ENCODE measurements at places on chromosomes 5 and 9.

DNA sequence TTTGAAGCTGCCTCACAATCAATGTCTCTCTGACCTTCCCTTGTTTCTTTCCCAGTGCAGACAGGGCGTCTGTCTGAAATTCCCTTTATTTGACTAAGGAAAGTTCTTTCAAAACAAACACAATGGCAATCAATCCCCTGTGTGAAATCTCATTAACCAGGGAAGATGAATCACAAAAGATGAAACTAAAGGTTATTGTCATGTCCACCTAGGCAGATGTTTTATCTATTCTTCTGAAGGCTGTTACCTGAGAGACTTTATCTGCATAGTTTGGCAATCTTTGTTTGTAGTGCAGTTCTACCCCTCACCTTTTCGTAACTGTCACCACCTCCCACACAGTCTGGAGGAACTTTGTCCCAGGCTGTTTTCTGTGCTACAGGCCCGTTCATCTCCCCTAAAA lies 217.5 kb upstream of the RIOK2 start:
- no peak for DNase-seq

DNA sequence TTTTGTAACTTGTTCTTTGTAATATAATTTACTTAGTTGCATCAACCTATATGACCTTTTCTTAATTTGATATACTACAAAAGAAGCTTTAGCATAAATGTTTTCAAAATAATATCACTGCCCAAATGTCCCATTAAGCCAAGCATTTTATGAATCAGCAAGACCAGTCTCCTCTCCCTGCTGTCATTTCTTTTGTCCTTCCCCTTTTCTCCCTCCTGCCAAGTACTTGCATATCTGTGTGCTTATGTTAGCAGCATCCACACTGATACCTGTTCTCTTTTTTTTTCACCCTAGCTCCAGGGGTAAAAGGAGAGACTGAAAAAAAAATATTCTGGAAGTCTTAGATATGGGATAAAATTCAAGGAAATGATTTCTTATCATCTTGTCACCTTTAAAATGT lies 69.7 kb downstream of the ZSWIM6 start:
- no peak for DNase-seq

- DNase-seq = peak; percentile 24
Observed at GRCh38 chr5:40796487-40796889, 1.7 kb downstream of the PRKAA1 start.

- DNase-seq = no peak
Observed at GRCh38 chr5:75472973-75473372, 38.5 kb downstream of the CERT1 start.

DNA sequence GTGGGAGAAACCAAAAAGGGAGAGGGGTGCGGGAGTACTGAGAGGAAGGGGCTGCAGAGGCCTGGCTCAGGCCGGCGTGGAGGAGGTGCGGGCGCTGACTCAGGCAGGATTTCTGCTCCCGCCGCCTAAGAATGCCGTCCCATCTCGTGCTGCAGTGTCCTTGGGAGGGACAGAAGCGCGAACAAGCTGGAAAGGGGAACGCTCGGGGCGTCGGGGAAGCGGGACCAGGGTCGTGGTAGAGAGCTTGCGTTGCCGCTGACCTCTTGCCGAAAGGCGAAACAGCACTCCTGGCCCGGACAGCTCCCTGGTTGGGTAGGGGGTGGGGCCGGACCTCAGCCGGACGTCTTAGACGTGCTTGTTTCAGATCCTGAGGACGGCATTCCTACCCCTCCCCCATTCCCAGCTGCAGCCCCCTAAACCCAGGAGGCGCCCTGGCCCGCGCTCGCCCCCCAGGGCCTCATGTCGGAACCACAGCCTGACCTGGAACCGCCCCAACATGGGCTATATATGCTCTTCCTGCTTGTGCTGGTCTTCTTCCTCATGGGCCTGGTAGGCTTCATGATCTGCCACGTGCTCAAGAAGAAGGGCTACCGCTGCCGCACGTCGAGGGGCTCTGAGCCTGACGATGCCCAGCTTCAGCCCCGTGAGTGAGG lies 1.1 kb downstream of the RELL2 start:
- DNase-seq = no peak
